ENCODE measurements at places on chromosomes 4 and X. TPM values are rescaled to one million over a fixed set of nuclear protein-coding genes. Genes with fewer than 3 reads are reported as not detected.

The IL13RA1 gene
- total RNA-seq = 13.9 TPM

The RGN gene
- 0.24 TPM for total RNA-seq

DNA sequence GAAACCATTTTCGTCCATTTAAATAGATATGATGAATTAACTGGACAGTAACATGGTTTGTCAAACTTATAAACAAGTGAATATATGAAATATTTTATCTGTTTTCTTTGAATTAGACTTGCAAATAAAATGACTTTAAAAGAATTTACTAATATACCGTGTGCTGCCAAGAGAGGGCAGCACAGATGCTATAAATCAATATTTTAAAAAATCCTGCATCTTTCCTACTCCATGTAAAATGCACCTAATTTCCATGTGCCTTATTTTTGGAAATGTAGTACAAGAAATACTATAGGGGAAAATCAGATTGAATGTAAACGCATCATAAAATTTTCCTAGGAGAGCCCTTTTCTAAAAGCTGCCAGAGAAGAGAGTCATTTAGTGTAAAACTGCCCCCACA lies 62.2 kb downstream of the PRKX start:
- H3K4me3 ChIP-seq = no peak overlapping the region
- no peak for DNase-seq
- no peak overlapping the region for H3K27ac ChIP-seq

DNA sequence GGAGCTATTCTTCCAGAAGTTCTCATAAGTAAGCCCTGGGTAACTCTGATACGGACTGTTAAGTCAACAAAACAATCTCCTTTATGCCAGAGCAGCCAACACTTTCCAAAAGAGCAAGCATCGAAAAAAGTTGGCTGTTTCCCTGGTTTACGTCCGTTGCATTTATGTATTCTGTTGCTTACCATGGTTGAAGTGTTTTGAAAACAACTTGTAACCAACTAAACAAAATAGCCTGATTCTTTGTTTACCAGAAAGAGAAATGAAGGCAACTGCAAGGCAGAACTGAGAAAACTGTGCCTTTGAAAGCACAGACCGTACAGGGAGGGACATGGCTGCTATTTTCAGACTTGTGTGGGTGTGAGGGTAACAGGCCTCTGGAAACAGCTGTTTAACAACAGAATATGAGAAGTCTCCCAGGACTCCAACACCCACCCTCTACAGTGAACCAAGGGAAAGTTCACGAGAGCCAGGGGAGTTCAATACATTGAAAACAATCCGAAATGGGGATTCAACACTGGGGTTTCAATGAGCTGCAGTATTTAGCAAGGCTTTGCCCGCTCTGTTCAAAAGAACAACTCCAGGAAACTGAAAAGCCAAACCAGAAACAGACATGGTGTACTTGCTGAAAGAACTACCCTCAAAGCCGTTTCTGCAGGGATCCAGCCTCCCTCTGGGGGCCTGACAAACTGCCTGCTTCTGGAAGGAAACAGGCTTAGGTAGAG lies 95.8 kb upstream of the EGFL6 start:
- no peaks in the 10 kb centered on the region for H3K36me3 ChIP-seq
- H3K4me1 ChIP-seq = peaks cover 61% of the 10 kb centered on the region
- H3K4me3 ChIP-seq = peak overlapping the region; percentile 78
- no peaks in the 10 kb centered on the region for H3K27me3 ChIP-seq
- peak overlapping the region; percentile 97 for H3K27ac ChIP-seq

DNA sequence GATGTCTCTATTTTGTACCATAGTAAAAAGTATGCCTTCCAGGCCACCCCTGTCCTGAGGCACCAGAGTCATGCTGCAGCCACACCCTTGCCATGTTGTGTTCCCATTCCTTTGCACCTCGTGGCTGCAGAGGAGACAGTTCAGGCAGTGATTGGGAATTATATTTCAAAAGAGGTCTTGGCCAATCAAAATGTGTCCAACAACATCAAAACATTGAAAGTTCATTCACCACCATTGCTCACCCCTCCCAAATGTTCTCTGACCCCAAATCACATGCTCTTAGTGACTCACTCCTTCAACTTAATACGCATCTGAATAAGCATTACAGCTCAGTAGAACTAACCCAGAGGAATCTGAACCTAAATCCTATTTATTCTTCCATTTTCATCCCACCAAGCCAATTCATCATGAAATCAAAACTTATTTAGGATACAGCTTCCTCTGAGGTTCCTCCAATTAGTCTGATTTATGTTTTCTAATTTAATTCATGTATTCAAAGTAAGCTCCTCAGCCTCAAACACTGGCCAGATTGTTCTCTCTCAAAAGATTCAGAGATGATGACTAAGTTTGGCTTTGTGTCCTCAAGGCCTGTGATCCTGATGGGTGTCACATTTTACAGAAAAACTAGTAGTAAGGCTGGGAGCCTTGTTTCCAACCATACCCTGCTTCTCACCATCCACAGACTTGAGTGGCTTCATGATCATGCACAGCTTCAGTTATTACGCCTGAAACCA lies 323.2 kb upstream of the INTU start:
- no peak overlapping the region for H3K27ac ChIP-seq
- DNase-seq = no peak
- no peaks in the 10 kb centered on the region for H3K27me3 ChIP-seq
